ENCODE measurements at places on chromosomes 7 and 10.

GRCh38 chr7:35894721-35895120 is 93.9 kb downstream of the SEPTIN7 start:
- H3K4me1 ChIP-seq: peaks cover 14% of the 10 kb centered on the region
- no peak for DNase-seq
- H3K27ac ChIP-seq: peak overlapping the region; percentile 74
- no peak overlapping the region for H3K4me3 ChIP-seq
- no peaks in the 10 kb centered on the region for H3K27me3 ChIP-seq
- no peaks in the 10 kb centered on the region for H3K36me3 ChIP-seq

DNA sequence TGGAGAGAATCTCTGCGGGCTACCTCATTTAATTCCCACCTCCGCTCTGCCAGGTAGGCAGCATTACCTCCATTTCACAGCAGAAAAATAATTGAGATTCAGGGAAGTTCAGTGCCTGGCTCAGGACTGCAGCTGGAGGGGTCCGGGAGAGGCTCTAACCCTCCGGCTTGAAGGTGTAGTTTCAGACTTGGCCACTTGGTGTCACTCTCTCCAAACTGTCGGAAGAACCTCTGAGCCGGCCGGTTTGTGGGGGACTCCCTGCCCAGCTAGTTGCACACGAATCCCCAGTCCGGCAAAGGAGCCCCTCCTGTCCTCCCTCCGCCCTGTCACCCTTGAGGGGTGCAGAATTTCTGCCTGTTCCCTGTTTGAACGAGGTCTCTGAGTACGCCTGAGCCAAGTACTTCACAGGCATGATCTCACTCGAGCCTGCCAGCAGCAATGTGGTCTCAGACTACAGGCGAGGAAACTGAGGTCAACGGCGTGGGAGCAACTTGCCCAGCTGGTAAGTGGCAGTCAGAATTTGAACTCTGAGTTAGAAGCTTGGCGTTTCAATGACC is 144.7 kb upstream of the ZNF716 start:
- H3K4me3 ChIP-seq: no peak overlapping the region
- no peaks in the 10 kb centered on the region for H3K36me3 ChIP-seq
- H3K27ac ChIP-seq: no peak overlapping the region
- DNase-seq: no peak
- no peaks in the 10 kb centered on the region for H3K27me3 ChIP-seq
- H3K4me1 ChIP-seq: no peaks in the 10 kb centered on the region

- no peak overlapping the region for H3K4me3 ChIP-seq
- peaks cover 4% of the 10 kb centered on the region for H3K36me3 ChIP-seq
- peaks cover 2% of the 10 kb centered on the region for H3K4me1 ChIP-seq
- H3K27me3 ChIP-seq: no peaks in the 10 kb centered on the region
- no peak for DNase-seq
Measured at GRCh38 chr7:36082216-36082615, 70.8 kb upstream of the EEPD1 start.

- no peak overlapping the region for H3K4me3 ChIP-seq
- DNase-seq: no peak
- no peaks in the 10 kb centered on the region for H3K4me1 ChIP-seq
- no peak overlapping the region for H3K27ac ChIP-seq
- no peaks in the 10 kb centered on the region for H3K27me3 ChIP-seq
- H3K36me3 ChIP-seq: no peaks in the 10 kb centered on the region
Measured at GRCh38 chr7:34107276-34107675, 201.9 kb downstream of the BMPER start.

DNA sequence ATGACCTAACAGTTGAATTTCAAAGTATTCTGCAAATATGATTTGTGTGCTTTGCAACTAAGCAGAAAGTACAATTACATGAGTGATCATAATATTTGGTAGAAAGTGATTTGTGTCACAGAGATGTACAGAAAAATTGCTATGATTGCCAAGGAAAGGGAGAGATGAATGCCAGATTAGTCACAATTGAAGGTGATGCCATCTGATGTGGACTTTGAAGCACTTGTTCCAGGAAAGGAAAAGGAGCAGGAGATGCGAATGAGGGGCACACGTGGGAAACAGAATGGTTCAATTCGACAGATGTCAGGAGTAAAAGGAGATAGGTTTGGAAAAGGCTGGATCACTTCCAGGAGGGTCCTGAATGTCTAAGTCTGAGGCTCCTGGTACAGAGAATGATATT is 153.1 kb upstream of the LAMB4 start:
- no peak overlapping the region for H3K27ac ChIP-seq
- H3K4me1 ChIP-seq: no peaks in the 10 kb centered on the region
- H3K36me3 ChIP-seq: no peaks in the 10 kb centered on the region
- H3K4me3 ChIP-seq: no peak overlapping the region
- no peak for DNase-seq

- H3K36me3 ChIP-seq: no peaks in the 10 kb centered on the region
- peak overlapping the region; percentile 79 for H3K4me3 ChIP-seq
- H3K27me3 ChIP-seq: peaks cover 4% of the 10 kb centered on the region
- DNase-seq: no peak
- H3K4me1 ChIP-seq: peaks cover 4% of the 10 kb centered on the region
- no peak overlapping the region for H3K27ac ChIP-seq
Measured at GRCh38 chr10:25820472-25820871, 113.6 kb upstream of the MYO3A start.

DNA sequence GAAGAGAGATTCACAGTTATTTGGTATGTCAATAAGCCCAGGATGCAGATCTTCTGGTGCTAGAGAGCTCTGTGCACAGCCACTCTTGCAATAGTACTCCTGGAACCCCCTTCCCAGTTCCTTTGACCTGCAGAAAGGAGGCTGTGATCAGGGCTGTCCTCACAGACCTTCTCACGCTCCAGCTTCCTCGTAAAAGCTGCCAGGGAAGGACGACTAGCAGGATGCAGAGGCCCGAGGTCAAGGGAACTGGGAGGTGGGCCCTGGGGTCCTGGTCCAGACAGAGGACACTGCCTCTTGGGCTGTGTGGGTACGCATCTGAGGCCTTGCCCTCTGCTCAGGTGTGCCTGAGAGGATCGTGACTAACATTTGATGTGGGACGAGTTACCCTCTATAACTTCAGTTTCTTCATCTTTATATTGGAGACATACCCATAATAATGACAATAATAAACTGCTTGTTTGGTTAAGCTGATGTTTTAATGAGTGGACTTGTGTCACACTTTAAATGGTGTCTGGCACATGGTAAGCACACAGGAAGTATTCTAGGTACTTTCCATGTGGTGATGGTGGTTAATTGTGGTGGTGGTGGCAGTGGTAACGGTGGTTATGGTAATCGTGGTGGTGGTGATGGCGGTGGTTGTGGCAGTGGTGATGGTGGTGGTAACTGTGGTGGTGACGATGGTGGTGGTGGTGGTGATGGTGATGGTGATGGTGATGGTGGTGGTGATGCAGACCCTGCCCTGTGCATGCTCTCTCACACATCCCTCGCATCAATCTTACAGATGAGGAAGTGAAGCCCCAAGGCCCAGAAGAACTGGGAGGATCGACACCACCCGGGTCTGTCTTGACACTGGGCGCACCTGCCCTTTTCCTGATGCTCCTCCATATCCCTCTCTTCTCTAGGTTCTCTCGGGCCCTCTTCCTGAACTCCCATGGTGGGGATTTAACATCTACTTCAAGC is 235.2 kb upstream of the GRB10 start:
- H3K27me3 ChIP-seq: peaks cover 8% of the 10 kb centered on the region
- H3K4me1 ChIP-seq: peaks cover 2% of the 10 kb centered on the region
- no peak for DNase-seq
- H3K4me3 ChIP-seq: no peak overlapping the region
- no peaks in the 10 kb centered on the region for H3K36me3 ChIP-seq

- peaks cover 4% of the 10 kb centered on the region for H3K27me3 ChIP-seq
- peak overlapping the region; percentile 27 for H3K27ac ChIP-seq
- peak overlapping the region; percentile 94 for H3K4me3 ChIP-seq
- no peaks in the 10 kb centered on the region for H3K36me3 ChIP-seq
- H3K4me1 ChIP-seq: peaks cover 33% of the 10 kb centered on the region
Measured at GRCh38 chr10:100009283-100009792, 409 bp downstream of the DNMBP start.

GRCh38 chr10:74231375-74231774 is 80.4 kb downstream of the ADK start:
- H3K36me3 ChIP-seq: no peaks in the 10 kb centered on the region
- DNase-seq: no peak
- H3K4me1 ChIP-seq: peaks cover 17% of the 10 kb centered on the region

- no peak overlapping the region for H3K27ac ChIP-seq
Measured at GRCh38 chr7:25731068-25731845, 420.7 kb upstream of the NFE2L3 start.

GRCh38 chr7:151308256-151308655 is 33.4 kb upstream of the NUB1 start:
- H3K4me3 ChIP-seq: no peak overlapping the region
- H3K27me3 ChIP-seq: peaks cover 34% of the 10 kb centered on the region
- peaks cover 10% of the 10 kb centered on the region for H3K4me1 ChIP-seq
- H3K27ac ChIP-seq: no peak overlapping the region
- no peaks in the 10 kb centered on the region for H3K36me3 ChIP-seq

- H3K4me1 ChIP-seq: no peaks in the 10 kb centered on the region
- H3K36me3 ChIP-seq: no peaks in the 10 kb centered on the region
Measured at GRCh38 chr7:41010967-41011366, 691.9 kb downstream of the INHBA start.

DNA sequence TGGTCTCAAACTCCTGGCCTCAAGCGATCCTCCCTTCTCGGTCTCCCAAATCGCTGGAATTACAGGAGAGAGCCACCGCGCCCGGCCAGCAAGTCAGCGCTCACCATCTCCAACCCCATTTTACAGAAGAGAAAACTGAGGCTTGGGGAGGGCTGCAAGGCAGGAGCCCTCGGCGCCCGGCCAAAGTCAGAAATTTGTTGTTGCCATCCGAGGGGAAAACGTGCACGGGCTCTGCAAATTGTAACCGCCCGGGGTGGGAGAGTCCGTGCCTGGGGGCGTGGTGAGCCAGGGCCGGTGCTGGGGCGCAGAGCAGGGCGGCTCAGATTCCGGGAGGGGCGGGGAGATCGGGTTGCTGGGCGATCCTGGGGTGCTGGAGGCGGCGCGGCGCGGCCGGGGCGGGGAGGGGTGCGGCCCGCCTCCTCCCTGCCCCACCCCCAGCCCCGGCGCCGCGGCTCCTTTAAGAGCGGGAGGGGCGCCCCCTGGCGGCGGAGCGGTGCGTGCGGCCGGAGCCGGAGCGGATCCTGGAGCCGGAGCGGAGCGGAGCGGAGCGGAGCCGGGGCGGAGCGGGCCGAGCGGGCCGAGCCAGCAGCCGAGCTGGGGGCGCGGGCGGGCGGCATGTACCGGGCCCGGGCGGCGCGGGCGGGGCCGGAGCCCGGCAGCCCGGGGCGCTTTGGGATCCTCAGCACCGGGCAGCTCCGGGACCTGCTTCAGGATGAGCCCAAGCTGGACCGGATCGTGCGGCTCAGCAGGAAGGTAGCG is at the start of gene VPS37D:
VPS37D (plus strand) TSS at position 488 of the 759 bp plus-strand sequence; CDS start at position 616, 128 bp downstream.
- H3K27ac ChIP-seq: peak within 1 kb of the TSS; percentile 69
- H3K4me3 ChIP-seq: peak within 1 kb of the TSS; percentile 80
- H3K36me3 ChIP-seq: no peaks in the 10 kb centered on the region
- DNase-seq: peak; percentile 92

DNA sequence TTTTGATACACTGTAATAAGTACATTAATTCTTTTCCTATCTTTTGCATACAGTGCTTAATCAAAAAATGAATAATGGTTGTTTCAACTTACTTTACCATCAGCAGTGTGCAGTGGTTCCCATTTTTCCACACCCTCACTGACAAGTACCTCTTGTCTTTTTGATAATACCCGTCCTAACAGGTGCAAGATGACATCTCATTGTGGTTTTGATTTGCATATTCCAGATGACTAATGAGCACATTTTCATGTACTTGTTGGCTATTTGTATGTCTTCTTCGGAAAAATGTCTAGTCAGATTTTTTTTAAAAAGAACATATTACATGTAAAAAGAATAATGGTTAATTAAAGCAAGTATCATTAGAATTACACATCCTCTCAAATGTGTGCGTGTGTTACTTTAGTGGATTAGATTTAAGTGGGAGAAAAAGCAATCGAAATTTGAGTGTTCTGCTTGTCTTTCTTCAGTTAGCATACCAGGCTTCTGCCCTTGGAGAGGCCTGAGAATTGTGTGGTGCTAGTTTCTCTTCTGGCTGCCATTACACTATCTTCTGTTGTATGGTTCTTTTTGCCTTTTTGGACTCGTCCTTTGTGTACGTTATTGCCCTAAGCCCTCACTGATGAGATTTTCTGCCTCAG is 291.2 kb downstream of the AUTS2 start:
- no peak for DNase-seq
- H3K27ac ChIP-seq: no peak overlapping the region
- no peaks in the 10 kb centered on the region for H3K4me1 ChIP-seq
- H3K27me3 ChIP-seq: no peaks in the 10 kb centered on the region

- peaks cover 26% of the 10 kb centered on the region for H3K27me3 ChIP-seq
- no peak for DNase-seq
- no peaks in the 10 kb centered on the region for H3K4me1 ChIP-seq
- no peak overlapping the region for H3K4me3 ChIP-seq
- no peaks in the 10 kb centered on the region for H3K36me3 ChIP-seq
- no peak overlapping the region for H3K27ac ChIP-seq
Measured at GRCh38 chr7:28348636-28349035, 63.7 kb upstream of the CREB5 start.

DNA sequence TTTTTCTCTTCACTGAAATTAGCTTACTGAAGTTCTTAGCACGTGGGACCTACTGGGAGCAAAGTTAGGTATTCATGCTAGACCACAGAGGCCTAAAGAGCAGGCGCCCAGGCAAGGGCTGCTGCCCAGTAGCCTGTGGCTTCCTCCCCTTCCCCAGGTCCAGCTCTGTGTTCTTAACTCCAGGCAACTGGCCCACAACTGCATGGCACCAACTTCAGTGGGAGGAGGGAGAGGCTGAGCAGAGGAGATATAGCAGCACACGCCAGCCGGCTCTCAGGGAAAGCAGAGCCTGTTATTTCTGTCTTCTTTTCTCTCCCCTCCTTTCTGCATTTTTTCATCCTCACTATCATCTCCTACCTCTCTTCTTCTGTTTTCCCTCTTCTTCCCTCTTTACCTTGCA is 67.4 kb downstream of the PCGF5 start:
- no peak for DNase-seq
- H3K4me1 ChIP-seq: peaks cover 7% of the 10 kb centered on the region
- no peak overlapping the region for H3K27ac ChIP-seq
- H3K27me3 ChIP-seq: peaks cover 11% of the 10 kb centered on the region
- no peaks in the 10 kb centered on the region for H3K36me3 ChIP-seq

DNA sequence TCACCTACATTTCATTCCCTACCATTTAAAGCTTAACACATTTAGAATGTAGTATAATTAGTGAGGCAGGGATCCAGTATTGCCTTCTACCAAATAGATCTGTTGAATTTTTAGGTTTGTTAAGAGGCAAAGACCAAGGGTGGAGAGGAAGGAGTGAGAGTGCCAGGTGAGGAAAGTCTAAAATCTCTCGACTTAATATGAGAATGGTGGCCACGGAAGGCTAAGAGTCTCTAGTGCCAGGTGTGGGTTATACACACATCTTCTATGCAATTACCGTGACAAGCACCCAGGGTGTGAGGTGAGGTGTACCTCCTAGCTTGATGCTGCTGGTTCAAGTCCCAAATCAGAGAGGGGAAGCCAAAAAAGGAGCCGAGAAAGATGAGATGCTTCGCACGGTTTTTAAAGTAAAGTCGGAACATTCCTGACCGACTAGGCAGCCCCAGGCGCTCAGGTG is 439 bp downstream of the IQUB start:
- peaks cover 17% of the 10 kb centered on the region for H3K4me1 ChIP-seq
- no peak for DNase-seq
- peak overlapping the region; percentile 96 for H3K4me3 ChIP-seq
- H3K27me3 ChIP-seq: peaks cover 14% of the 10 kb centered on the region
- H3K36me3 ChIP-seq: no peaks in the 10 kb centered on the region

- no peak overlapping the region for H3K4me3 ChIP-seq
- H3K36me3 ChIP-seq: no peaks in the 10 kb centered on the region
- no peak for DNase-seq
- peaks cover 57% of the 10 kb centered on the region for H3K27me3 ChIP-seq
- no peaks in the 10 kb centered on the region for H3K4me1 ChIP-seq
Measured at GRCh38 chr10:111265341-111265740, 188.5 kb downstream of the ADRA2A start.

All from T-helper 17 cell (primary cell).